ENCODE measurements at places on chromosomes 13 and 19. TPM values are rescaled to one million over a fixed set of nuclear protein-coding genes. Genes with fewer than 3 reads are reported as not detected.

Gene CGB5
- total RNA-seq = not detected

Gene IL27RA
- total RNA-seq = 5.6 TPM

DNA sequence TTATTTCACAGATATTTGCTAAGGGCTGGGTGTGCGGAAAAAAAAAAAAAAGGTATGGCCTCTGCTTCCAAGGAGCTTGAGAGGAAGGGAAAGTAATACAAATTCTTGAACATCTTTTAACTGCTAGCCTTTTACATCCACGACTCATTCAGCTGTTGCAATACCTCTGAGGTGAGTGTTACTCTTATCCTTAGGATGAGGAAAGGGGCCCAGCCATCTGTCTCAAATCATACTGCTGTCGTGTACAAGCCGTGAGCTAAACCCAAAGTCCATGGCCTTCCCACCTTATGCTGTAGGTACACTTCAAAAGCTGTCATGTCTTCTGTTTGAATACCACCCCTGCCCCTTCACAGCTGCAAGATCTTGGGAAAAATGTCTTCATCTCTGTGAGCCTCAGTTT is 146.8 kb downstream of the KCNRG start:
- no peak for DNase-seq

Gene FXYD1
- total RNA-seq = not detected

GRCh38 chr13:42600943-42601342 is 27.0 kb downstream of the TNFSF11 start:
- DNase-seq = no peak

GRCh38 chr13:89199138-89199537 is 1528.0 kb downstream of the SLITRK5 start:
- DNase-seq = no peak

Gene PRSS57
- total RNA-seq = not detected

DNA sequence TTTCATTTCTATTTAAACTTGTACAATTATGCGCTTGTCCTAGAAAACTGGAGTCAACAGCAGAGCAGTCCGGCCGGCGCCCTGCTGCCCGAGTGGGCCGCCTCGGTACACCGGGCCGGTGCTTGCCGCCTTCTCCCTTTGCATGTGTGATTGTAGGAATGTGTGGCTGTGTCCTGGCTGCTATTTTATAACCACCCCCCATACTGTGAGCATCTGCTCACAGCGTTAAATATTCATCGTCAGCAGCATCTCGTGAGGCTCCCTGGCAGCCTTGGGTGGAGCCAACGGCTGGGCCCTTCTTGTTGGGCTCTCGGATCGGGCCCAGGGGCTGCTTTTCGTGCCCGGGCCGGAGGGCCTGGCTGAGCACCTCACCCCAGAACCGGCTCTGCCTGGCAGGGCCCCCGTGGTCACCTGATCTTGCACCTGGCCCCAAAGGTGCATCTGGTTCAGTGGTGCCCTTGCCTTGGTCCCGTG is 10.6 kb downstream of the PIAS4 start:
- DNase-seq = no peak

GRCh38 chr19:2046046-2046907 is 4.8 kb downstream of the MKNK2 start:
- no peak for DNase-seq

Gene KIR2DL1
- total RNA-seq = not detected

GRCh38 chr13:33250609-33251008 is 34.9 kb downstream of the STARD13 start:
- no peak for DNase-seq

DNA sequence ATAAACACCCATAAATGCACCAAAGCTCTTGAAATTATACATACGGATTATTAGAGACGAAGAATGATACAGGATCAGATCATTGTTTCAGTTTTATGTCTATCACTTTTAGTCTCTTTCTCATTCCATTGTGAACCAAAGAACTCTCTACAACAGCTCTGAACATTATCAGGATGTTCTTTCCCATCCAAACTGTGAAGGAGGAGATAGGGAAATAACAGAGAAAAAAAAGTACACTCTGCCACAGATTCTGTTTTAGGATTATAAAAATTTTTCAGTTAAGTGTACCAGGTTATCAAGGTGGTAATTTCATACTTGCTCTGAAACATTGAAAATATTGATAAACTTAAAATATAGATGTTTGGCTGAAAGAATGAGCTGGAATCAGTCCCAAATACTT is 270.9 kb downstream of the MZT1 start:
- DNase-seq = no peak

Gene PSPN
- 5.3 TPM for total RNA-seq

GRCh38 chr19:5907241-5907640 is 2.6 kb downstream of the VMAC start:
- DNase-seq = no peak

GRCh38 chr13:66273011-66273410 is 957.1 kb downstream of the PCDH9 start:
- DNase-seq = no peak

Gene KLK12
- total RNA-seq = not detected

DNA sequence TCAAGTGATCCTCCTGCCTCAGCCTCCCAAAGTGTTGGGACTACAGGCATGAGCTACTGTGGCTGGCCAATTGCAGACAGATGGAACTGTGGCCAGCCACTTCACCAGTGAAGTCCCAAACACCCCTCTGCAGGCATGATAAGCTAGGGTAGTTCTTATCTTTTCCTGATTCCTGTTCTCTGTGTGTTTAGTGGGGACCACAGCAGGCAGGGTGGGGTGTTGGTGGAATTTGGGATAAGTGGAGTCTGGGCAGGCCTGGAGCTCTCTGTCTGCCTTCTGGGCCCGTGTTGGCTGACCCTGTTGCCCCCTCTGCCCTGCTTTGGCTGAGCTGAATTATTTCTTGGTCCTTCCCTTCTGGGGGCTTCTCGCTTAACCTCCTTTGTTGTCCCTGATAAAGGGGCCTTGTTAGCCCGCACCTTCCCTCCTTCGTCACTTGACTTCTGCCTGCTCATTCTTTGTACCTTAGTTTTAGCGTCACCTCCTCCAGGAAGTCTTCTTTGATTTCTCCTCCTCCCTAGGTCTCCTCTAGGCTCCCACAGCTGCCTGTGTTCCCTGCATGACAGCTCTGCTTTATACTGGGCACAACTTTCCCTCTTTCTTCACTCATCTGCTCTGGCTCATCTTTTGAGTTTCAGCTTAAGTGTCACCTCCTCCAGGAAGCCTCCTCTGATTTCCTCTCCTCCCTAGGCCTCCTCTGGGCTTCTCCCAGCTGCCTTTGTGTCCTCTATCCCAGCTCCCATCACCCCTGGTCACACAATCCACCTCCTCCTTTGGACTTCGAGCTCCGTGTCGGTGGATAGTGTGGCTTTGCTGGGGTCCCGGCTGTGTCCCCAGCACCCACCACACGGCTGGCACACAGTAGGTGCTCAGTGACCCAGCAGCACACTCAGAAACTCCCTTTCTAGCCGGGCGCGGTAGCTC is 1.7 kb upstream of the NCLN start:
- DNase-seq = no peak

Gene ZNF90
- total RNA-seq = not detected

GRCh38 chr13:62434081-62434480 is 1018.4 kb upstream of the PCDH20 start:
- no peak for DNase-seq

Gene TMIGD2
- total RNA-seq = not detected

GRCh38 chr19:18776736-18777135 is 14.4 kb downstream of the COMP start:
- no peak for DNase-seq

- no peak for DNase-seq
Measured at GRCh38 chr13:46476174-46476573, 76.8 kb upstream of the LRCH1 start.

DNA sequence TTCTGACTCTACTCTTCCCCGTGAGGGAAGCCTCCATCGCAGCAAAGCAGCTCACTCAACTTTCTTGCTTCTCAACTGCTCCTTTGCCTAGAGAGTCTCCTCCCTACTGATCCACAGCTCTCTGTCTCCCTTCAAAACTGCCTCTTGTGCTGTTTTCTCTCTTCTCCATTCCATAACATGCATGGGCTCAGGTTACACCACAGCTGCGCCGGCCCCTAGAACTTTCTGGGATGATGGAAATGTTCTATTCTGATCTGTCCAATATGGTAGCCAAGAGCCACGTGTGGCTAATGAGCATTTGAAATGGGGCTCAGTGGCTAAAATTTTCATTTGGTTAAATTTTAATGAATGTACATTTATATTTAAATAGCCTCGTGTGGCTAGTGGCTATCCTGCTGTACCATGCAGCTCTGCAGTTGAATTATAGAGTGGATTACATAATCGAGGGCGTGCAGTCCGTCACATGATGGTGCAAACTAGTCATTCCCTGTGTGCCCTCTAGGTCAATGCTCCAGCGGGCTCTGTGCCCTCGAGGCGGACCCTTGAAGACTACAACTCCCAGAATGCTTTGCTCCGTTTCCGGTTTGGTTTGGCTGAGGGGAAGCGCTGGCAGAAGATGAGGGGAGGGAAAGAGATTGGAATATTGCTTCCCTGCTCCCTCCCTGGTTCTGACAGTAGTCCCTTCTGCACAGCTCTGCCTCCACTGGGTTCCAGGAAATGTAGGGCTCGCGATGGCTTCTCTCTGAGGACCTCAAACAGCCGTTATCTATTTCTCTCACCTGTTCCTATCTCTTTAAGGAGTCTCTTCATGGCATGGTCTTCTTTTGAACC is 109.8 kb downstream of the CACNA1A start:
- DNase-seq = peak; percentile 9

Measured in NCI-H460 (cell line).